ENCODE measurements at places on chromosomes 7 and 10.

DNA sequence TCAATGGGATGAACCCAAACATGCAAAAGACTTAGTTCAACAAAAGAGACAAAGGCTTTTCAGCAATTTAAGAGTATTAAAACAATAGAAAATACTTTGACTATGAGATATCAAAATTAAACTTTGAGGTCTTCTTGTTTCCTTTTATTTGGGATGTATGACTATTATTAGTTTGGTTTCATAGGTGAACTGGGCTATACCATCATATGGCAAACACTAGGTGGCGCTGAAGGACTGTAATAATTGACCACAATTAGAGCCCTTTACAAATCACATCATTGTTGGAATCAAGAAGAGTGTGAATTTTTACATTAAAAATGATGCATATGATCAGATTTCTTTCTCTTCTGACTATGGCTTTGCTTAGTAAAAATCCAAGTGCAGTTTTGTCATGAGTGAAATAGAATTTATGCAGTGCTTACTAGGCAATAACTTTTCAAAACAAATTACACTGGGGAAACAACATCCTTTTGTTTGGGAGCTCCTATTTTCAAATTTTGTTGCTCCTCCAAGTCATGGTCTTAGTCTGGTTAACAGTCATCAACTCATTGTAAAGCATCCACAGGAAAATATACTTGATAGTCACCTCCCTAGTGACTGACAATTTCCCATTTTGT, 14.7 kb upstream of the NXPH1 start:
- DNase-seq = no peak

DNA sequence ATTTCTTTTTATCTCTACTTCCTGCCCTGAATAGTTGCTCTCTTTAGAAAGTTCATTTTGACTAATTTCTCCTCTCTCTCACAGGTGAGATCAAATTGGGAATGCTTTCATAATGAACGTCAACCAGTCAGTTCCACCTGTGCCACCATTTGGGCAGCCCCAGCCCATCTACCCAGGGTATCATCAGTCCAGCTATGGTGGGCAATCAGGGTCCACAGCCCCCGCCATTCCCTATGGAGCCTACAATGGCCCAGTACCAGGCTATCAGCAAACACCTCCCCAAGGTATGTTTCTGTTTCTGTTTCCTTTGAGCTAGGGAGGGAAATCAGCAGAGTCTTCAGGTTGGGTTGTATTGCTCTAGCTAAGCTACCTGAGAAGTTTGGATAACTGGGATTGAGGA, 2.5 kb downstream of the SEC24C start:
- DNase-seq = no peak

DNA sequence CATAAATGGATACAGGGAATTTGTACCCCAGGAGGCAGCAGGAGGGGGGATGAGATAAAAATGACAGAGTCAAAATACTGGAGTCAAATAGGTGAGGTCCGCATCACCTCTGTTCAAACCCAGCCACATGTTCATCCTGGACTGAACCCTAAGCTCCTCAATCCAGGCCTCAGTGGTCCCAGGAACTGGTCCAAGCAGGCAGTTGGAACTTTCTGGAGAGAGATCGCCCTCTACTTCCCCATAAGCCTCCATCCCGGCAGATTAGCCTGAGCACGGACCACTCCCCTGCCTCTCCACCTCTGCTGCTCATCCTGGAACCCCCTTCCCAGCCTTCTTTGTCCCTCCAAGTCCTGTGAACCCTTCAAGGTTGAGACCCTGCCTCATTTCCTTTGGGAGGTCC, 959.7 kb upstream of the ZNF722 start:
- no peak for DNase-seq

DNA sequence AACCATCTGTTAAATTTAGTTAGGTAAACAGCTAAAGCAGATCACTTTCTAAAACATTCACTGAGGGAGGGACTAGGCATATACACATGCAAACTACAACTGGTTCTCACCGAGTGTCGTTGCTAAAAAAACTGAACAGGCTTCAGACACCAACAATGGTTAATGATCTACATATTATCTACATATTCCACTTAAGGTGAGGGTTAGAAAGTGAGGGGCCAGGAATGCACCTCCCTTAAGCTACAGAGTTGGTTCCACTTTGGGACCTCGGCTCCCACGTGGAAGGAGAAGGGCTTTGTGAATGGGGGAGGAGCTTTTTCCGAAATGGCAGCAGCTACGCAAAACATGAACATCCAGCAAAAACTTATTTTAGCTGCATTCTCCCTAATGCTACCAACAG, 5.8 kb downstream of the CTBP2 start:
- DNase-seq = no peak

- peak; percentile 19 for DNase-seq
Measured at GRCh38 chr10:112991888-112992491, 41.9 kb downstream of the TCF7L2 start.

DNA sequence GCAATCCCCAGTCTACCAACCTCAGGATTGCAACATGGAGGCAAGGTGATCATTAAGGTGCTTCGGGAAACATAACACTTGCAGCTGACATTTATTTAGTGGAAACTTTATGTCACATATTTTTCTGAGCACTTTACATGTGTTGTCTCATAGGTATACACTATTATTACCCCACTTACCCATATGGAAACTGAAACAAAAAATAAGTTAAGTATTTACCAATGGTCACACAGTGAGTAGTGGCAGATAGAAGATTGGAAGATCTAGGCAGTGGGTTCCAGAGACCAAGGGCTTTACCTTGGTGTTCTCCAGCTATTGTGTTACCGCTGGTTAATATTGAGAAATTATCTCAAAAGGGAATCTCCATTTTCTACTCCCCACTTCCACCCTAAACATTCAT, 1279.1 kb upstream of the SORCS1 start:
- no peak for DNase-seq

DNA sequence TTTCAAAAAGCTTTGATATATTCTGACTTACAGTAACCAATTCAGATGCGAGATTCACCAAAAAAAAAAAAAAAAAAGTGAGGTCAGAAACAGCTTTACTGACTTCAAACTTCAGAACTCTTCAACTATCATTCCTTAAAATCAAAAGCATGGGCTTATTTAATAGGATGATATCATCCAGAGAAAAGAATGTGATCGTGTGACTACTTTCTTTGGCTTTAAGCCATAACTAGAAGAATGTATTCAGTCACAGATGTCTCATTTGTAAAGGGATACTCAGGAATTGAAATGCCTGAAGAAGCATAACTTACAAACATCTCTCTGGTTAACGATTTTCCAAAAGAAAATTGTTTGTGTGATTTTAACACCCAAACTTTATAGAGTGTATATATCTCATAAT, 11.5 kb downstream of the TPK1 start:
- no peak for DNase-seq

GRCh38 chr10:110081911-110082310, 74.1 kb downstream of the ADD3 start:
- peak; percentile 8 for DNase-seq

DNA sequence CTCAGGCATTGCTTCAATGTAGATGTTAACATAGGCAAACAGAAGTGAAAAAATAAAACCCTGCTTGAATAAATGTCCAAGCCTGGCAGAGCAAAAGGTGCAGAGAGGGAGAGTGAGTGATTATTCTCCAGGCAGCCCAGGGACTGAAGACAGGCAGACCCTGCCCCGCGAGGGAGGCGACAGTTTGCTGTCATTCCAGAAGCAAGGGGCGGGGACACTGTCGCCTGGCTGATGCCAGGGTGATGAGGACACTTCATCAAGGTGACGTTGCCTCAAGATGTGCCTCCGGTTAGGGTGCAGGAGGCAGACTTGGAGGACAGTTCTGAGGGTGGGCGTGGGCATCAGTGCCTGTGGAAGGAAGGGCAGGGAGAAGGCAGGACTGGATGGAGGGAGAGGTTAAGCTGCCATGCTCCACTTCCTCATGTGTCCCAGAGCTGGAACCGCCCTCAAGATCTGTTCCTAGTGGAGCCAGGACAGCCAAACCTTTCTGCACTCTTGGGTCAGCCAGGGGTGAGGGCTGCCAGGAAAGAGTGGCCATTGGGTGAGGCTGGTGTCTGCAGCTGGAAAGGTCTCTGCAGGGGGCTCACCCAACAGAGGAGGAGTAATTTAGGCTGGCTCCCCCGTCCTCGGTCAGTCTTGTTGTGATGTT, 560.5 kb upstream of the MKI67 start:
- no peak for DNase-seq

DNA sequence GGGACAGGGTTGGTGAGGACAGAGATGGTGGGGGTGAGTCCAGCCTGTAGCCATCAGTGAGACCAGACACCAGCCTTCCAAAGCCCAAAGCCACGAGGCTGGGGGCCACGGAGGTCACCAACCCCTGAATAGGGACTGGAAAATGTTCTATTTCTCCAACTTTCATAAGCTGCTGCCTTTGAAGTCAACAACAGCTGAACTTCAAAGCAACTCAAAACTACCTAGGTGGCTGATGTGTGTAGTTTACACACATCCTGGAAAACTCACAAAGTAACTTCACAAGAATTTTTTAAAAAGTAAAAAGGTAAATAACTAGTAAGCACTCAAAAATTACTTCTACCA, 88.8 kb downstream of the CHST15 start:
- DNase-seq = no peak

DNA sequence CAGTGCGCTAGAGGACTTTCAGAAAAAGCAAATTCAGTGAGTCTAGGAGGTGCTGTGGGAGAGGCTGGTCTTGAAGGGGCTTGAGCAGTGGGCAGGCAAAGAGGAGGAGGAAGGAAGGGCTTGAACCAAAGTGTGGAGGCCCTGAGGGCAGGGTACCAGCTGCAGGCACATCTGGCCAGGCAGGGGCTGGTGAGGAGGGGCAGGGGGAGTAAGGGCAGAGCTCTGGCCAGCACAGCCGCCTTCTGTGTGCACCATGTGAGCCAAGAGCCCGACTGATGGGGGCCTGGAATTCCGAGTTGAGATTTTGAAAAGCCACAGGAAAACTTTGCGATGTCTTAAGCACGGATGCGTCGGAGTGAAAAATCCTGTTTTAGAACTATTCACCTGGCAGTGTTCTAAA, 74.5 kb downstream of the PRPF18 start:
- no peak for DNase-seq

- no peak for DNase-seq
Measured at GRCh38 chr7:16891338-16891737, 9.6 kb upstream of the AGR3 start.

DNA sequence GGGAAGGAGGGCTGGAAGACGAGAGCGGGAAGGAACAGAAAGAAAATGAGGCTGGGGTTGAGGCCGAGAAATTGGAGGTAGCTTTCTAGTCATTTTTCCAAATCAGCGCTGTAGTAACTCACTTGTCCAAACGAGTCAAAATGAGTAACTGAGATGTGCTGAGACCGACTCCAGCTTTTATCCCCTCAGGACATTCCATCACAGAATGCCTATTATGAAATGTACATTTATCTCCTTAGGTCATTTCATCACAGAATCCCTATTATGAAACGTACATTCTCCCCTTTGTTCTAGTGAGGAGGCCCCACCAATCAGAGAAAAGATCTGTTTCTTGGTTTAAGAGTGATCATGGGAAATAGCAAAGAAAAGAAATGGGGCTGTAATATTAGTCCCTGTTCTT, 55.7 kb upstream of the AMPH start:
- no peak for DNase-seq

DNA sequence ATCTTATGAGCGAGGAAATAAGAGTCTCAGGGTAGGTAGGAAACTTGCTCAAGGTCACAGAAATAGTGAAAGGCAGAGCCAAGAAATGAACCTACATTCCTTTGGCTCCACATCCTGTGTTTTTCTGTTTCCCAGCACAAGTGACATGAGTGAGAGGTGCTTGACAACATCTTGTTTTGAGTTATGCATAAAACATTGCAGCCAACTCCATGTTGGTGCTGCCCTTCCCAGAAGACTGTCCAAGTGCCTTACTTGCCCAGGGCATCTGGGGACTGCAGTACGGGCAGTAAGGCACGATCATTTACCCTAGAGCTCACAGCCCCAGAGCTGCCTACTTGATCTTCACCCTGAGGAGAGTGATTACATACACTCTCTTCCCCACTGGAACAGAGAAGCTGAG, 148.8 kb downstream of the NOC3L start:
- no peak for DNase-seq

GRCh38 chr10:62492012-62492869, 118.1 kb downstream of the ZNF365 start:
- no peak for DNase-seq

DNA sequence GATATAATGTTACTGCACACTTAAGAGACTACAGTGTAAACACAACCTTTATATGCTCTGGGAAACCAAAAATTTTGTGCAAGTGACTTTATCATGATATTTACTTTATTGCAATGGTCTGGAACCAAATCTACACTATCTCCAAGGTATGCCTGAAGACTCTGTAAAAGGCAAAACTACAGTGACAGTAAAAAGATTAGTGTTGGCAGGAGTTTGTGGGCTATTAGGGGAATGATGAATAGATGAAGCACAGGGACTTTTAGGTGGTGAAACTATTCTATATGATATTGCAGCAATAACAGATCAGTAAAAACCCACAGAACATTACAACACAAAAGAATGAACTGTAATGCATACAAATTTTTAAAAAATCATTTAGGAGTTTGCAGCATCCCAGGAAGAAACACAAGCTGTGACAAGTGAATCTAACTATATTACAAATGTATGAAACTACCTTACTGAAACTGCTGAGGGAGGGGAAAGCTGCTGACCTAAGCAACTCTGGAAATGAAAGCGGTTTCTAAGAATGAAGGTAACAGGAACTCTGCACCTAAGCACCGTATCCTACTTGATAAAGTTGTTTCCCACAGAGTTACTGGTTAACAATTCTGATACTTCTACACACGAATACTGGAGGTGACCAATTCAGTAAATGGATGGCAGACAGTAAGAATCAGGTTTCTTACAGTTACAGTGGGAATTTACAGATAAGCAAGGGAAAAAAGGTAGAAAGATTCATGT, 82.6 kb downstream of the ATE1 start:
- no peak for DNase-seq

GRCh38 chr10:117175215-117175900, 21.9 kb upstream of the KCNK18 start:
- DNase-seq = peak; percentile 45

DNA sequence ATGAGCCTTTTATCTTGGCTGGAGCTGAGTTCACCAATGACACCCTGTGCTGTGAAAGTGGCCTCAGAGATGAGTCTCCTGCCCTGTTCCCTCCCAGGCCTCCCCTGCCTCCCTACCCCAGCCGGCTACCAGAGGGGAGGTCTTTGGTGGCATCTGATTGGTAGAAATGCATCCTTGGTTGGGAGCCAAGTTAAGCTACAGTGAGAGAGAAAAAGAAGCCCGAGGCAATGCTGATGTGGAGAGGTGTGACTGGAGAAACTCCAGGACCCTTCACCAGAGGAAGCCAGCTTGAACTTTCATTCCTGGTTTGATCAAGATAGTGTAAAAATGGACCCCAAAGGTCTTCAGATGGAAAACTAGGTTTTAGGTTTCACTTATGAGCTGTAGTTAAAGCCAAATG, 191.1 kb upstream of the TCF7L2 start:
- no peak for DNase-seq

DNA sequence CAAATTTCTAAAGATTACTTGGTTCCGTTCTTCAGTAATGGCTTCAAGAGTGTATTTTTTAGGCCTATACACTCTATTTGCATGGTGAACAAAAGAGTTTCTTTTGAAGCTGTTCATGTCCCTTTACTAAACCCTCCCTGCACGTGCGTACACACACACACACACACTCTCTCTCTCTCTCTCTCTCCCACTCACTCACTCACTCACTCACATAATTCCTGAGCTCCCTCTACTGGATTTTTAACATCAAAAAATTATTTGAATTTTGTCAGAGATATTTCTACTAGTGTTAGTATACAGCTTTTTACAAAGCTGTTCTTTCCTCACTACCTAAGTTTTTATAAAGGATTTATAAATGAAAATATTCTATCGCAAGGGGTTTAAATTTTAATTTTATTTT, 85.9 kb downstream of the UBE3C start:
- no peak for DNase-seq

- no peak for DNase-seq
Measured at GRCh38 chr7:127821146-127821545, 169.2 kb downstream of the SND1 start.
